ENCODE measurements at places on chromosomes 7 and 10. TPM values are rescaled to one million over a fixed set of nuclear protein-coding genes. Genes with fewer than 3 reads are reported as not detected.

The OR2A5 gene
- not detected for total RNA-seq

DNA sequence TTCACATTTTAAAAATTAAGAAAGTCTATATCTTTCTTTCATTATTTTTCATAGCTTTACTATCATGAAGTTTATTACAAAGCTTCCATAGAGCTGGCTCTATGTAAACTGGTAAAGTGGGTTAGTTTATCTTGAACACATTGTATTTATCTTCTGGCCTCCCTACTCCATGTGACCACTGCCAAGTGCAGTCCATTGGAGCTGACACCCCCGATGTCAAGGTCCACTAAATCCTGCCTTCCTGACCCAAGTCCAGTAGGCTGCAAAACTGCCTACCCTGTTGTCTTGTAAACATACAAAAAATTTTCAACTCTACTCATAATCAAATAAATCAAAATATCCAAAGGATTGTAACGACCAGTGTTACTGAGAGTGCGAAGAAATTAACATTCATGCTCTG, 10.2 kb downstream of the DNAJC12 start:
- no peak for DNase-seq

- DNase-seq, result no peak
Observed at GRCh38 chr7:79386688-79387422, 66.6 kb downstream of the MAGI2 start.

The CALHM3 gene
- not detected for total RNA-seq
